ENCODE measurements at places on chromosomes 1 and 21.

- DNase-seq, result peak; percentile 18
These were observed 30.7 kb upstream of the KIAA1614 start for GRCh38 chr1:180881806-180882509.

DNA sequence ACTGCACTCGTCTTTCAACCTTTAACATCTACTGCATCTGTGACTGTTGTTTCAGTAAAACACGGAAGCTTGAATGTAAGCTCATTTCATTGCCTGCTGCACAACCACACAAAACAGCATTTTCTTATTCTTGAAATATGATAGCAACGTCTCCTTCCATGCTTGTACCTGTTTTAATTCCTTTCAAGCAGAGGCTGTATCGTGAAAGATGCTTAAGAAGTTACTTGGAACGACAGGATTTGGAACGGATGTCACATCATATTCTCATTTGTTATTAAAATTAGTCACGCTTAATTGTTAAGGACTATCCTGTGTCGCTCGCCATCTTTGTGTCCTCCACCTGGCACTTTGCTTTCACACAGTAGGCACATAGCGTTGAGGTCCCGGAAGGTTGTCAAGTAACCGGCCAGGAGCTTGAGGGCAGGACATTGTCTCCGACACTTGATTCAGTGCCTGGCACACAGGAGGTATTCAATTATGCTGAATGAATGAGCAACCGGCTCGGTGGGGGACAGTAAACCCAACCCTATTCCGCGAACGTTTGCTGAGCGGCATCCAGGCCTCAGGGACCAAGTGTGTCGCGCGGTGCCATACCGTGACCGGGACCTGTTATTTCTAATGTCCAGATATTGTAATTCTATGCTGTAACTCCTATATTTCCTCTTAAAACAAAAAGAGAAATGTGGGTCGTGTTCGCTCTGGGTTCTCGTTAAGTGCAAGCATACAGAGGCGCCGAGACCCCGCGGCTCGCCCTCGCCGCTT is 499 bp upstream of the SH3GLB1 start:
- no peak for DNase-seq

DNA sequence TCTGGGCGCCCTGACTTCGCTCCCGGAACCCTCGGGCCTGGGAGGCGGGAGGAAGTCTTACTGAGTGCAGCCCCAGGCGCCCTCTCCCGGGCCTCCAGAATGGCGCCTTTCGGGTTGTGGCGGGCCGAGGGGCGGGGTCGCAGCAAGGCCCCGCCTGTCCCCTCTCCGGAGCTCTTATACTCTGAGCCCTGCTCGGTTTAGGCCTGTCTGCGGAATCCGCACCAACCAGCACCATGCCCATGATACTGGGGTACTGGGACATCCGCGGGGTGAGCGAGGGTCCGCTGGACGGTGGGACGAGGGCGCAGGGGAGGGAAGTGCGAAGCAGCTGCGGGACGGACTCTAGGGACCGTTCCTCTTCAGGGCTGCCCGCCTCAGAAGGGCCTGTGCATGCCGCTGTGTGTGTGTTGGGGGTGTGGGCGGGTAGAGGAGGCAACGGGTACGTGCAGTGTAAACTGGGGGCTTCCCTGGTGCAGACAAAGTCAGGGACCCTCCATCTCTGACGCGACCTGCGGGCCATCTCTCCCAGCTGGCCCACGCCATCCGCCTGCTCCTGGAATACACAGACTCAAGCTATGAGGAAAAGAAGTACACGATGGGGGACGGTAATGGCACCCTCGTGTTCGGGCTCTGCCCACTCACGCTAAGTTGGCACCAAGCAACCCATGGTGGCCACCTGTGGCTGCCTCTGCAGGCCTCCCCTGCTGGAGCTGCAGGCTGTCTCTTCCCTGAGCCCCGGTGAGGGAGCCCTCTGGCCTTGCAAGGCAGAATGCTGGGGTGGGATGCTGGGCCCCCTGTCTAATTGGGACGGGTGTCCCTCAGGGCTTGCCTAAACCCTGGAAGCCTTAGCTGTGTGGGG is at the start of gene GSTM1:
GSTM1 (plus strand) TSS at position 177 of the 859 bp plus-strand sequence; CDS start at position 234, 57 bp downstream.
- DNase-seq, result peak; percentile 60

GRCh38 chr1:234543442-234544086 is 64.6 kb upstream of the TARBP1 start:
- no peak for DNase-seq

GRCh38 chr1:41810446-41810845 is 108.3 kb downstream of the HIVEP3 start:
- no peak for DNase-seq

DNA sequence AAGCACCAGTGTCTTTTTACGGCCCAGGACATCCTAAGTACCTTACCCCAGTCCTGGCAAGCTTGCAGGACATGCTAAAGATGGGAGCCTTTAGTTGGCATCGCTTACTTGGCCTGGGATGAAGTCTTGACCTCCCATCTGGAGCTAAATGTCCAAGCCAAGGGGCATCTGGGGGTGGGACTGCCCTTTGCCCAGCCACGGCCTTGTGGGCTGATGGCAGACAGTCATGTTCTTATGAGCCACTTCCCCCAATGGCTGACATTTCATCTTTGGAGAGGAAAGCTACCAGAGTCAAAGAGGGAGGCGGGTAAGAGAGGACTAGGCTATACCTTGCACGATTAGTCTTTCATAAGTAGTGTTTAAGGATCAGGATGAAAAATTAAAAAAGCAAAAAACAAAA is 32.2 kb downstream of the OPTC start:
- DNase-seq, result no peak

- peak; percentile 95 for DNase-seq
These were observed 55.3 kb downstream of the NME7 start for GRCh38 chr1:169312084-169312954.

GRCh38 chr1:177964336-177964735 is 5.5 kb downstream of the SEC16B start:
- DNase-seq, result no peak

- DNase-seq, result peak; percentile 33
These were observed 88.0 kb downstream of the XCL2 start for GRCh38 chr1:168455764-168456163.

- no peak for DNase-seq
These were observed 267.8 kb downstream of the C1orf94 start for GRCh38 chr1:34444516-34444915.

GRCh38 chr1:234675006-234675405 is 65.0 kb upstream of the IRF2BP2 start:
- no peak for DNase-seq
